ENCODE measurements at places on chromosomes 2 and 18. TPM values are rescaled to one million over a fixed set of nuclear protein-coding genes. Genes with fewer than 3 reads are reported as not detected.

The ACVR1C gene
- total RNA-seq = 0.08 TPM

The PDE1A gene
- total RNA-seq = 0.14 TPM

The RUFY4 gene
- total RNA-seq = not detected

The OXER1 gene
- not detected for total RNA-seq

The CTLA4 gene
- not detected for total RNA-seq

The HOXD10 gene
- total RNA-seq = 5.5 TPM

The EGR4 gene
- total RNA-seq = 0.43 TPM

The REG3A gene
- total RNA-seq = not detected

The SERPINB10 gene
- total RNA-seq = not detected

The NGEF gene
- 12.8 TPM for total RNA-seq

The PARD6G gene
- total RNA-seq = 3.4 TPM

The PAIP2B gene
- total RNA-seq = 0.36 TPM

The UCN gene
- total RNA-seq = 2.0 TPM

The MOGAT1 gene
- total RNA-seq = not detected

The CIB4 gene
- total RNA-seq = 0.44 TPM

The ADNP2 gene
- 9.9 TPM for total RNA-seq

The TMEM17 gene
- total RNA-seq = 6.0 TPM

The TXNDC2 gene
- 0.16 TPM for total RNA-seq

The ALPI gene
- total RNA-seq = not detected

The CD8B2 gene
- not detected for total RNA-seq

The NDUFB3 gene
- 134 TPM for total RNA-seq

The FTCDNL1 gene
- 2.6 TPM for total RNA-seq

The FZD7 gene
- total RNA-seq = 7.3 TPM

The OST4 gene
- total RNA-seq = 550 TPM

The COLEC11 gene
- total RNA-seq = 0.40 TPM

The LRATD1 gene
- 0.07 TPM for total RNA-seq

The CAMKMT gene
- 5.9 TPM for total RNA-seq

The KIF5C gene
- total RNA-seq = 0.32 TPM

The IL1F10 gene
- not detected for total RNA-seq

The UGP2 gene
- total RNA-seq = 153 TPM

The UGT1A9 gene
- total RNA-seq = 5.4 TPM

The CRYBA2 gene
- total RNA-seq = not detected

The LRP1B gene
- not detected for total RNA-seq

The CD8A gene
- total RNA-seq = 0.26 TPM

The MCM6 gene
- total RNA-seq = 46.8 TPM

The FAM110C gene
- 0.12 TPM for total RNA-seq

The RFTN2 gene
- total RNA-seq = not detected

The GATA6 gene
- total RNA-seq = 1.6 TPM

The CD302 gene
- 2.5 TPM for total RNA-seq

The ALKAL2 gene
- not detected for total RNA-seq

The ZNF804A gene
- not detected for total RNA-seq

The RTP5 gene
- not detected for total RNA-seq

The CHRND gene
- total RNA-seq = not detected

The COX5B gene
- 305 TPM for total RNA-seq
